Stimulated activated CD8-positive, alpha-beta memory T cell treated with anti-CD3 and anti-CD28 coated beads, Interleukin-7, amount 100 ng/mL, for 4 hours (primary cell): ENCODE measurements at places on chromosomes 3 and 15.

- no peak for DNase-seq
Observed at GRCh38 chr15:27903405-27903804, 195.7 kb downstream of the OCA2 start.

DNA sequence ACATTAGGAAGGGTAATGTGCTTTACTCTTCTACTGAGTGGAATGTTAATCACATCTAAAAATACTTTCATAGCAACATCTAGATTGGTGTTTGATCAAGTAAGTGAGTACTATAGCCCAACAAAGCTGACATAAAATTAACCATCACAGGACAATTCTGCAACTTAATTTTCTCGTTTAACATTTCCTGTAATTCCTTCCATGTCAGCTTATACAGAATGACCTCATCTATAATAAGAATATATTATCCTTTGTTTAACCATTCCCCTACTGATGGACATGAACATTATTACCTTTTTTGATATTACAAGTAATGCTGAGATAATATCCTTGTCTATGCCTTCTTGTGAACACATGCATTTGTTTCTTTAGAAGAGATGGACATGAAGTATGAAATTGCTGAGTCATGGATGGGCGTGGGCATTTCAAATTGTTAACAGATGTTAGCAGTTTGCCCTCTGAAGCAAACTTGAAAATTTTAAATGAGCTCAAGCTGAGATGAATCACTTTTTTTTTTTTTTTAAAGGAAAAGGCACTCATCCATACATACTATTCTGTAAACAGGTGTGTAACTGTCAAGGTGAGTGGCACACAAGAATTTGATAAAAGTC is 85.1 kb downstream of the OXNAD1 start:
- DNase-seq, result no peak

DNA sequence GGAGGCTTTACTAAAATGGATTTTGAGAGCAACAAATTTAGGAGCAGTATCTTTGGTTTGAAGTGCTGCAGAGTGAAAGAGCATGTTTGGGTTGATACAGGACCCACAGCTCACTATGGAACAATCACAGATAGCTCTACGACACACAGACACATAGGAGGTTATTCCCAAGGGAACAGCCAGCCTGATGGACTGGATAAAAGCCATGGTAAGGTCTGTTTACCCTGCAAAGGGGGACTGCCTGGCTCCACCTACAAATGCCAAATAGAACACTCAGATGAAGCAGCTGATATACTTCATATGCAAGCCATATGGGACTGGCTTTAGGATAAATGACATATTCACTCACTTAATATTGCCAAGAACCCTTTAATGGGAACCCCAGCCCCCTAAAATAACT is 75.4 kb downstream of the CDC25A start:
- DNase-seq, result no peak

- DNase-seq, result no peak
Observed at GRCh38 chr3:32945136-32945535, 6.3 kb upstream of the CCR4 start.

- no peak for DNase-seq
Observed at GRCh38 chr15:89686522-89686921, 4.0 kb downstream of the PEX11A start.

DNA sequence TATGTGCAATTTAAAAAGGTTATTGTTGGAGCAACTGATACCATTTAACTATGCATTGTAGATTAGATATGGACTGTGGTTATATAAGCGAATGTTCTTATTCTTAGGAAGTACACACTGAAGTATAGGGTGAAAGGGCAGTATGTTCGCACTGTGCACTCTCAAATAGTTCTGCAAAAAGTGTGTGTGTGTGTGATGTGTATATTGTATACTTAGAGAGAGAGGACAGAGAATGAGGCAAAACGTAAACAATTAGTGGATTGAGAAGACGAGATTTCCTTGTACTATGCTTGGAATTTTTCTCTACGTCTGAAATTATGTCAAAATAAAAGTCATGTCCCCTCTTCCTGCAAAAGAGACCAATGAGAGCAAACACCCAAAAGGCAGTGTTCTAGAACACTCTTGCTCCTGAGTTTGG is 30.4 kb downstream of the LSM3 start:
- no peak for DNase-seq

DNA sequence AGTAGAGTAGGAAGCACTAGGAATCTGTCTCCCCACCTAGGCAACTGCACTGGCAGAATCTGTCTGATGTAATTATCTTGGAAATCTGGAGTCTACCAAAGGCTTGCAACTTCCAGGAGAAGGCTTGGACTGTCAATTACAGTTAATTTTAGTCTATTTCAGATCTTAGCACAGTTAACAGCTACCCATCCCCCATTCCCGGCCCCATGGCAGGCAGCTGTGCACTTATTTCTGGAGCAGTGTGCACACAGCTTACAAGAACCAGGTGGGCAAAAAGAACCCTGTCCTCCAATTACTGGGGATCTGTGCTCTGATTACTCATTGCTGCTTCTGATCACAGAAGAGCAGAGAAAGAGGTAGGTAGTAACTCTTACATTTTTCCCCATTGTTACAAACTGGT is 12.3 kb upstream of the CDAN1 start:
- DNase-seq, result no peak

DNA sequence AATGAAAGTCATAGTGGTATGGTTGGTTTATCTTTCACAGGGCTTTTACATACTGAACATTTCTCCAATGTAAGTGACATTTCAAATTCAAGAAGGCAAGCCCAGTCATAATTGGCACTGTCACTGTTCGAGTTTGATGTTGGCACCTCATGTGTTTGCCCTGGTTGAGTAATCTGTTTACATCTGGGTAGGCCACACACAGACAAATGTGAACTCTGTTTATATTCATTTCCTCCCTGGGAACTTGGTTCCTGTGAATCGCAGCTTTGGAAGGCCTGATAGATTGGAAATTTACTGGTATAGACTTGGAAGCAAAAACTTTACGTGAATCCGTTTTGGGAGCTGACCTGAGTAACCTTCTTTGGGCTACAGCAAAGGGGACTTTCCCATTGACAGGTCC is 395.2 kb upstream of the AZI2 start:
- DNase-seq, result no peak

- DNase-seq, result no peak
Observed at GRCh38 chr3:185253645-185254410, at the start of gene EHHADH. TSS of gene EHHADH (minus strand) at chr3:185254049. CDS start at chr3:185254022, 27 bp downstream.

- no peak for DNase-seq
Observed at GRCh38 chr15:54424171-54424570, 445.9 kb downstream of the UNC13C start.

DNA sequence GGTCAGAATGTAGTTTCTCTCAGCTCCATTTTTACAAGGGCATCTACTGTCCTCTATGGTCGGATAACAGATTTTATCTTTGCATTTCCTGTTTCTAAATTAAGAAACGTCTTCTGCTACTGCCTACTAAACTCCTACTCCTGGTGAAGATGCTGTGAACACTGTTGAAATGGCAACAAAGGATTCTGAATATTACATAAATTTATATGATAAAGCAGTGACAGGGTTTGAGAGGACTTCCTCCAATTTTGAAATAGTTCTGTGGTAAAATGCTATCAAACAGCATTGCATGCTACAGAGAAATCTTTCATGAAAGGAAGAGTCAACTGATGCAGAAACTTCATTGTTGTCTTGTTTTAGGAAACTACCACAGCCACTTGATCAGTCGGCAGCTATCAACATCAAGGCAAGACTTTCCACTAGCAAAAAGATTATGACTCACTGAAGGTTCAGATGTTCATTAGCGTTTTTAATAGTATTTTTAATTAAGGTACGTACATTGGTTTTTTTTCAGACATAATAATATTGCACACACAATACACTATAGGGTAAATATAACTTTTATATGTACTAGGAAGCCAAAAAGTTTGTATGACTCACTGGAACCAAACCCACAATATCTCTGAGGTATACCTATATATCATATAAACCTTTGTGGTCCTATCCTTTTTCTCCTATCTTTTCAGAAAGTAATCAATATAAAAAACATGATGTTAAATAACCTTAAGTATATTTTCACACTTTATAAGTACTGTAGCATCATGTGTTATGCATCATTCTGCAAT is 156.1 kb downstream of the STAG1 start:
- no peak for DNase-seq

DNA sequence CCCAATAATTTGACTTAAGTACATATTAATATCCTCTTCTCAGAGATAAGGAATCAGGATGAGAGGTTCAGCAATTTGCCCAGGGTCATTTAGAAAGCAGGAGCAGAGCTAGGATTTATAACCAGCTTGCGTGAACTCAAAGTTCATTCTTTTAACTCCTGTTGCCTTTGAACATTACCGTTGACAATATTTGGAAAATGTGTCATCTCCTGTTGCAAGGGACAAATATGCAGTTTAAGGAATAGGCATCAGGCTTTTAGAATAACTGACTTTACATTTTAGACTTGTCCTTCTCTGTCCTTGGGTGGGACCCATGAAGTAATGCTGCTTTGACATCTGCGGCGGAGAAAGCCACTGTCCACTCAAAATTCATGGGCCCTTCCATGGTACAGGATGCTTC is 252.2 kb upstream of the RGMA start:
- no peak for DNase-seq

- DNase-seq, result no peak
Observed at GRCh38 chr3:194824701-194825111, 139.0 kb downstream of the FAM43A start.

- DNase-seq, result no peak
Observed at GRCh38 chr15:73941871-73942635, 15.8 kb downstream of the LOXL1 start.

GRCh38 chr3:166607933-166608521 is 770.8 kb upstream of the BCHE start:
- DNase-seq, result no peak

DNA sequence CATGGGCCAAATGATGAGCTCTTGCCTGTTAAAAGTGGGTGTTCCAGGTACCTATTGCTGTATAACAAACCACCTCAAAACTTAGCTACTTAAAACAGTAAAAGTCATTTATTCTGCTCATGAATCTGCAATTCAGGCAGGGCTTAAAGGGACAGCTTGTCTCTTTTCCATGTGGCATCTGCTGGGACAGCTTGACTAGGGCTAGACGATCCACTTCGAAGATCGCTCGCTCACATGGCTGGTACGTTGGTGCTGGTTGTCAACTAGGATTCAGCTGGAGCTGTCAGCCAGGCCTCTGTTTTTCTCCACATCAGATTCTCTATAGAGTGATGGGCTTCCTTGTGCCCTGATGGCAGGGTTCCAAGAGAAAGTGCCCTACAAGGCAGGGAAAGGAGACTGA is 581.3 kb downstream of the NTRK3 start:
- DNase-seq, result no peak
